ENCODE measurements at places on chromosomes 1 and 21.
A peak's percentile ranks its signal among the peaks of the same experiment; 100 is the strongest.

- no peak for DNase-seq
These were observed 1.1 kb upstream of the IGSF9 start for GRCh38 chr1:159946242-159947187.

GRCh38 chr1:147502760-147503159 lies 38.5 kb upstream of the BCL9 start:
- DNase-seq: no peak

GRCh38 chr1:58783090-58783992 lies 506 bp downstream of the JUN start:
- peak; percentile 61 for DNase-seq

- no peak for DNase-seq
These were observed 57.9 kb upstream of the LGALS8 start for GRCh38 chr1:236465959-236466303.

GRCh38 chr1:155636397-155637153 lies 26.6 kb downstream of the MSTO1 start:
- no peak for DNase-seq

DNA sequence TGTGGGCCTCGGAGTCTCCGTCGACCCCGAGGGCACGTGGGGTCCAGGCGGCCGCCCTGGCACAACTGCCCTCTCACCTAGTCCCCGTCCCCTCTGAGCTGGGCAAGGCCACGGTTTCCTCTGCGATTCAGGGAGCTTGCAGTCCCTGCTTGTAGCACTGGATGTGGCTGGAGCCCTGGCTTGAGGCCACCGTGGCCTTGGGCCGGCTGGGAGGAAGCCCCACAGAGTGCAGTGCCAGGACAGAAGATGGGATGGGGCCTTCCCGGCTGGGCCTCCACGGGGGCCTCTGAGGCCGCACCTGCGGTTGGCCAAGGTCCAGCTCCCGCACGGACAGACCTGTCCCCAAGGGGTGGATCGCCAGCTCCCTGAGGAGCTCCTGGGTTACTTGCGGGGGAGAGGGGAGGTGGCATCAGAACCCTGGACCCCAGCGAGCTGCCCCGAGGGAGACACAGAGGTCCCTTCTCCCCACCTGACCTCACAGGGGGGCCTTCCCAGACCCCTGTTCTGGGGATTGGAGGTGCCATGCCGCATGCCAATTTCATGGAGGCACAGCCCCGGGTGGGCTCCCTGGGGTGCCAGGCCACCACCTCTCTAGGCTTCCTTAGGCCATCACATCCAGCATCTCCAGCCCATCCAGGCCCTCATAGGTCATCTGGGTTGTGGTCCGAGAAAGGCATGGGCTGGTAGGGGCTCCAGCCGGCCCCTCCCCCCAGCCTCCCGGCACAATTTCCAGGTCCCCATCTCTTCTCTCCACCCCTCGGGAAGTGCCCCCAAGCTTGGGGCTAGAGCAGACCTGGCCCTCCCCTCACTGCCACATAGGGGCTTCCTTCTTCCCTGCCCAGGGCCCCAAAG lies 80.8 kb downstream of the MORN1 start:
- DNase-seq: no peak

- peak; percentile 29 for DNase-seq
These were observed 28.5 kb upstream of the KCNA2 start for GRCh38 chr1:110634455-110635311.

DNA sequence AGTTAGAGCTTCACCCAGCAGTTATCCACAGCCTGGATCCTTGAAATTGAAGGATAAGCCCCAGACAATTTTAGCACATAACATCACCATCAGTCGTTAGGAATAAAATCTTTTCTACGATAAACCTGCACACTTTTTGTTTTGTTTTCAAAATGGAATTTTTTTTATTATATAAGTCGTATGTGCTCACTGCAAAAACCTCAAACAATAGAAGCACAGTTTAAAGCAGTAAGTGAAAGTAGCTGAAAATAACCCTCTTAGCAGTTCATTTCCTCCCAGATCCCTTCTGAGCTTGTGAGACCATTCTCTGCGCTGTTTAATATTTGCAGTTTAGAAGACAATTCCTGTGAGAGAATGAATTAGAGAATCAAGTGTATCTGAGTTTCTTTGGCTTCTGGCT lies 38.3 kb downstream of the ELK4 start:
- no peak for DNase-seq

DNA sequence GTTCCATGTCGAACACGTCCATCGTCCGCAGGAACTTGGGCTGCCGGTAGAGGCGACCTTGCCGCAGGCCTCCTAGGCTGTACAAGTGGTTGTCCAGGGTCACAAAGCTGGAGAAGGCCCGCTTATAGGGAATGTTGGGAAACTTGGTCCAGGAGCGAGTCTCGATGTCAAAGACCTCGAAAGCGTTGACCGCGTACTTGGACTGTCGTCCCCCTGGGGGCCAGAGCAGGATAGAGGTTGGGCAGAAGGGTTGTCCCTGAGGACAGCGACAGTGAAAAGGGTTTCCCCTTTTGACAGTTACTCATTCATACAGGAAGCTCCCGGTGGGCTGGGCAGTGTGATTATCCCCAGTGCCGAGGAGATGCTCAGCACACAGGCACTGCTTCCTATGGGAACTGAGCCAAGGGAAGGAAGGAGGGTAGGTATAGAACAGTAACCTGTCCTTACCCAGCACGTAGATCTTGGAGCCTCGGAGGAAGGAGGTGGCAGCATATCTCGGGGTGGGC lies 17.5 kb downstream of the KLHDC8A start:
- no peak for DNase-seq

- DNase-seq: no peak
These were observed 86.5 kb upstream of the TNR start for GRCh38 chr1:175829845-175830244.

- DNase-seq: no peak
These were observed 13.9 kb upstream of the PTPN14 start for GRCh38 chr1:214565310-214565709.

DNA sequence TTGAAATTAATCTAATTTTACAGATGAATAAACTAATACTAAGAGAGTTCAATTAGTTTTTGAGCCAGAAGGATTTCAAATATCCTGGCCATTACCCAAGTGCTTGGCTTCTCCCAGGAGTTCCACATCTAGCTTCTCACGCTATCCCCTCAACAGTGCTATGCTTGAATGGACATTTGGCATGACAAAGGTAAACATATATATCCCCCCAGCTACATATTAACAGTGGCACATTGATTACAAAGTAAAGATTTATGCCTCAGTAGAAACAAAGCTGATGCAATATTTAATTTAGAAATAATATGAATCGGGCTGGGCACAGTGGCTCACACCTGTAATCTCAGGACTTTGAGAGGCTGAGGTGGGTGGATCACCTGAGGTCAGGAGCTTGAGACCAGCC lies 434.6 kb upstream of the PRMT6 start:
- no peak for DNase-seq

DNA sequence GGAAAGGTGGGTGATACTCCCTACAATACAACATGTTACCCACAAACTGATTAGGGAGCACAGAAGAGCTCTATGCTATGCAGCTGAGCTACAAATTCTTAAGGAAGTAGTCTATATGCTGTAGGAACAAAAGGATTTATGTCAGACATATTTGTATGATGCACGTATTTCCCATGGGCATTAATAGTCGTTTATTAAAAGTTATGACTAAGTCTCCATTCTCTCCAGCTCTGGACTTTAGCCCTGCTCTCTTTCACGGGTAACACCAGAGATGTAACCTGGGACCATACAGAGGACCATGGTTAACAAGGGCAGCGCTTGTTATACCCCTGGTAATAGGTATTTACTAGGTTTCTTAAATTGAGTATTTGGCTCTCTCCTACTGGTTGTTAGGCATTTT lies 168.2 kb upstream of the C1orf105 start:
- DNase-seq: peak; percentile 60

- no peak for DNase-seq
These were observed 25.7 kb upstream of the ABCG1 start for GRCh38 chr21:42193131-42193671.

- DNase-seq: no peak
These were observed 51.1 kb downstream of the PHC2 start for GRCh38 chr1:33379631-33380354.

- no peak for DNase-seq
These were observed 45.2 kb downstream of the SLC30A7 start for GRCh38 chr1:100941098-100941527.

- DNase-seq: peak; percentile 84
These were observed 628.1 kb downstream of the LMO4 start for GRCh38 chr1:87956750-87957149.

Data from fibroblast of skin of abdomen (primary cell).